ENCODE measurements at places on chromosomes 3 and 15. TPM values are rescaled to one million over a fixed set of nuclear protein-coding genes. Genes with fewer than 3 reads are reported as not detected.

GOLGA6A gene
- total RNA-seq = not detected

MAGI1 gene
- total RNA-seq = 2.5 TPM

IQCH gene
- total RNA-seq = 2.3 TPM

TBC1D2B gene
- total RNA-seq = 20.6 TPM

TEX55 gene
- total RNA-seq = not detected

GOLGA6L7 gene
- not detected for total RNA-seq

PLIN1 gene
- 0.53 TPM for total RNA-seq

ROBO2 gene
- total RNA-seq = not detected

P2RY1 gene
- 0.18 TPM for total RNA-seq

DLL4 gene
- under 0.01 TPM for total RNA-seq

TMC3 gene
- not detected for total RNA-seq

LSAMP gene
- 0.18 TPM for total RNA-seq

SH2D7 gene
- total RNA-seq = not detected

CXCR6 gene
- total RNA-seq = not detected

ZNF80 gene
- total RNA-seq = not detected

EFCAB12 gene
- 0.35 TPM for total RNA-seq

Measured in myometrial cell (primary cell).